ENCODE measurements at places on chromosomes 6 and 20.
A peak's percentile ranks its signal among the peaks of the same experiment; 100 is the strongest.

- DNase-seq = no peak
Measured at GRCh38 chr6:25902071-25902470, 28.0 kb upstream of the SLC17A3 start.

DNA sequence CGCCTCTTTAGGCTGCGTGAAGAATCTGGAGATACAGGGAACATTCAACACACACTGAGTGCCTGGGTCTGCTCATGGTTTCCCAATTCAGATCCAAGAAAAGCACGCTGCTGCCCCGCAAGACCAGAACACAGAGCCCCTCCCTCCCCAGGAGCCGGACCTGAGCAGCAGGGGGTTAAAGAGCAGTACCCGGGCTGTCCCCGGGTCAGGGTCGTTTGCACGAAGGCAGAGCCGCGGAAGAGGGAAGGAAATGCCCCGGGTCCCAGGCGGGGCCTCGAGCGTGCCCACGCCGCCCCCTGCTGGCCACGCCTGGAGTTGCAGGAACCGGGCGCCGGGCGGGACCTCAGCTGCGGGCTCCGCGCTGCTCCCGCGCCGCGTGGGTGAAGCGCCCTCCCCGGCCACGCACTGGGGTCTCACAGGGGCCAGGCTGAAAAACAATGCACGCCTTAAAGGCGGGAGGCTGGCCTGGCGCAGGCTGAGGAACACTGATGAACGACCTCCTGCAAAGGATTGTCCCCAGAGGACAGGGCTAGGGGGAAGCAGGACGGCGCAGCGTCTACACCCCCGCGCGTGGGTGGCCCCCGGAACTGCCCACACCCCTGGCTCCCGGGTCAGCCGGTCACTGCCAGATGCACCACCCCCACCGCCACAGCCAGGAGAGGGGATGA, 48.9 kb downstream of the ANKRD60 start:
- peak; percentile 60 for DNase-seq

- no peak for DNase-seq
Measured at GRCh38 chr6:101085327-101085726, 204.2 kb upstream of the ASCC3 start.

GRCh38 chr20:24853916-24854315, 95.2 kb upstream of the CST7 start:
- no peak for DNase-seq

DNA sequence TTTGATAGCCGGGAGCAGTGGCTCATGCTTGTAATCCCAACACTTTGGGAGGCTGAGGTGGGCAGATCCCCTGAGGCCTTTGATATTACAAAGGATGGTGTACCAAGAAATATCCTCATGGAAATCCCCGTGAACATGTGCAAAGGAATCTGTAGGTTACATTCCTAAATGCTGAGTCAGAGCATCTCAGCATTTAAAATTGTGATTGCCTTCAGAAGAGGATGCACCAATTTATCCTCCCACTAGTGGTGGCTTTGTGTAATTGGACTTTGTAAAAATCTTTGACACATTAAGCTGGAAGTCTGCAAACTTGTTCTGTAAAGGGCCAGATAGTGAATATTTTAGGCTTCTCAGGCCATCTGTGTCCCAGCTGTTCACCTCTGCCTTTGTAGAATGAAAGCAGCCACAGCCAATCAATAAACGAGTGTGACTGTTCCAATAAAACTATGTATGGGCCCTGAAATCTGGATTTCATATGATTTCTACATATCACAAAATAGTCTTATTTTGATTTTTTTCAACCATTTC, 11.8 kb downstream of the TMEM14B start:
- no peak for DNase-seq

- DNase-seq = no peak
Measured at GRCh38 chr6:22892452-22892851, 323.1 kb downstream of the HDGFL1 start.

- no peak for DNase-seq
Measured at GRCh38 chr20:36549628-36549941, 8.3 kb downstream of the MYL9 start.

GRCh38 chr20:4555188-4555890, 166.4 kb upstream of the PRND start:
- DNase-seq = no peak

DNA sequence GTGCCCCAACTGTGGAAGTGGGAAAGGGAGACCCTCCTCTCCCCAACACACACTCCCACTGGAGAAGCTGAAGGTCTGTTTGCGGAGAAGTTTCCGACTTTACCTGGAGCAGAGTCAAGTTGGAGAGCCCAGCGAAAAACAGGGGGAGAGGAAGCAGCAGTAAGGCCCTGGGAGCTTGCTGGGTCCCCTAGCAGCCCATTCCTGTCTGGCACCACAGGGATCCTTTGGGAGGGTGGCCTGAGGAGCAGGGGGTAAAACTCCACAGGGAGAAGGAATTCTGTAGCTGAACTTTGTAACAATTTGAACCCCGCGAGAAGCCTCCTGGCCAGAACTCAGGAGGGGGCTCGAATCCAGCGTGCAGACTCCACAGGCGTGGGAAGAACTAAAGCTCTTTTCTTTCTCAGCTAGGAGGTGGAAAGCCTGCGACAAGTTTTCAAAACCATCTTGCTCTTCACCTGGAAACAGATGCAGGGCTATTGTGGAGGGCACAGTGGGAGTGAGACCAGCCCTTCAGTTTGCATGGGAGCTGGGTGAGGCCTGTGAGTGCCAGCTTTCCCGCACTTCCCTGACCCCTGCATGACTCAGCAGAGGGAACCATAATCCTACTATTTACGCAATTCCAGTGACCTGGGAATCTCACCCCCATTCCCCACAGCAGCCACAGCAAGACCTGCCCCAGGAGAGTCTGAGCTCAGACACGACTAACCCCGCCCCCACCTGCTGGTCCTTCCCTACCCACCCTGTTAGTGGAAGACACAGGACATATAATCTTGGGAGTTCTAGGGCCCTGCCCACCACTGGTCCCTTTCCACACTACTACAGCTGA, 25.8 kb downstream of the SERPINB9 start:
- DNase-seq = no peak

DNA sequence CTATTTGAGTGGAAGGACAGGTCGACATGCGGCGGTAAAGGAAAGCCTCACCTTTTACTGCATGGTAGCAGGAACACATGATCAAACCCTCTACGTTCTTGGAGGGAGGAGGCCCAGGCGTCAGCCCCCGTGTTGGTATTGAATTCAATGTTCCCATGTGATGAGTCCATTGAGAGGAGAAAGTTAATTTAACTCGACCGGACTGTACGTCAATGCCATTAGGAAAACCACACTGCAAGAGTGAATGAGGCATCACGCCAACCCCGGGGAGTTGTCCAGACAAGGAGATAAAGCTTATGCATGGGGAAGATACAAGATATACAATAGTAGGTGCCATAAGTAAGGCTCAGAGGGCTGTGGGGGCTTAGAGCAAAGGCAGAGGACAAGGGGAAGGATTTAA, 213.9 kb upstream of the ECI2 start:
- no peak for DNase-seq

DNA sequence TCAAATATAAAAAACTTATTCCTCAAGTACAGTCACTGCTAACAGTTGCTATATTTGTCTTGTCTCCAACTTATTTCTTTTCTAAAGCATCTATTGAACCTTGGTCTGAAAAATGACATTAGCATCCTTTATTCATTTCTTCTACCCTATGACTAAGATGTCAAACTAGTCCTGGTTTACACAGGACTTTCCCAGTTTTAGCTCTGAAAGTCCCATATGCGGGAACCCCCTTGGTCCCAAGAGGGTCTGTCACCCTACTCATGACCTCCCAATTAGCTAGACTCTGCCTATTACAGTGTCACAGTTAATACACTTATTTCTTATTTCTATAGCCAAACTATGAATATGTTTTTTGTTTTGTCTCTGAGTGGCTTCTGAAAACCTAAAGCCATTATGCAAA, 37.1 kb downstream of the PLEKHG1 start:
- DNase-seq = no peak

- no peak for DNase-seq
Measured at GRCh38 chr6:33979750-33980149, 166.1 kb downstream of the GRM4 start.

GRCh38 chr6:164507206-164507940, 802.0 kb downstream of the C6orf118 start:
- DNase-seq = no peak

- no peak for DNase-seq
Measured at GRCh38 chr6:84273048-84273809, 45.8 kb upstream of the CEP162 start.

DNA sequence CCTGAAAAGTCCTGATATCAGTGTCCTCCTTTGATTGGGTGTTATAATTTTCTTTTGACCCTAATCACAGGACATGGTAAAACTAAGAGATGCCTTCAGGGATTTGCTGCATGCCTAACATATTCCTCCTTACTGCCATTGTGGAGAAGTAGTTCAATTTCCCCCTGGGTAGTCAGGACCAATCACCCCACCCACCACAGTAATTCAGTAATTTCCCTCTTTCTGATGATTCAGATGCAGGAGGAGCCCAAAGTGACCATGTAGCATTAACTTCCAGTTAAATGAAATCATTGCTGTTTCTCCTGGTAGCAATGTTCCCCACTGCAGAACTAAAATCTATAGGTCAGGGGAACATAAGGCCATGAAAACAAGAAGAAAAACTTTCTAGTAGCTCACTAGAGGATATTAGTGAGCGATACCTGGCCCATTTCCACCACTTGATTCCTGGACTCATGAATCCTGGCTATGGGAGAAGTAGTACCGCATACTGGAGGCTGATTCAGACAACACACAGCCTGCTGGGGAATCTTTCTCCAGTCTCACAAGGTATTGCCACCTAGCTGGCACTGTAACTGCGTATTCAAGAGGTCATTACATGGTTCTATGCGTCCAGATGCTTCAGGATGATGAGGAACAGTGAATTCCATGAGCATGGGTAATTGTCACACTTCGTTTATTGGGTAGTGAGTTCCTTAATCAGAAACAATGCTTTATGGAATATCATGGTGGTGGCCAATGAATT, 561.2 kb downstream of the HAO1 start:
- DNase-seq = no peak

GRCh38 chr6:132087391-132087790, 136.2 kb upstream of the CCN2 start:
- no peak for DNase-seq

- DNase-seq = no peak
Measured at GRCh38 chr6:4449409-4449808, 314.0 kb upstream of the ECI2 start.

- no peak for DNase-seq
Measured at GRCh38 chr6:68572975-68573374, 62.1 kb upstream of the ADGRB3 start.

GRCh38 chr6:135358251-135358821, 139.2 kb downstream of the AHI1 start:
- no peak for DNase-seq

DNA sequence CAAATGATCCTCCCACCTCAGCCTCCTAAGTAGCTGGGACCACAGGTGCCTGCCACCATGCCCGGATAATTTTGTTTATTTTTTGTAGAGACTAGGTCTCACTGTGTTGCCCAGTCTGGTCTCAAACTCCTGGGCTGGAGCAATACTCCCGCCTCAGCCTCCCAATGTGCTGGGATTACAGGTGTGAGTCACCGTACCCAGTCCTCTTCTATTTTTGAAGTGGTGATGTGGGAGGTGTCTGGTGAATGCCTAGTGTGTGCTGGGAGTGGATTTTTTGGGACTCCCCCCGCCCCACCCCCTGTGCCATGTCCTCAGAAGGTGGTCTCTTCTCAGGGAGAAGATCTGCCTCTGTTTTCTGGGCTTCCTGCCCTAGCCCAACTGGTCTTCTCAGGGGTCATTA, 47.9 kb upstream of the CLDN20 start:
- no peak for DNase-seq

GRCh38 chr6:60754879-60755278, 1531.1 kb downstream of the KHDRBS2 start:
- DNase-seq = no peak

GRCh38 chr6:88378639-88379038, 212.5 kb upstream of the CNR1 start:
- DNase-seq = no peak

DNA sequence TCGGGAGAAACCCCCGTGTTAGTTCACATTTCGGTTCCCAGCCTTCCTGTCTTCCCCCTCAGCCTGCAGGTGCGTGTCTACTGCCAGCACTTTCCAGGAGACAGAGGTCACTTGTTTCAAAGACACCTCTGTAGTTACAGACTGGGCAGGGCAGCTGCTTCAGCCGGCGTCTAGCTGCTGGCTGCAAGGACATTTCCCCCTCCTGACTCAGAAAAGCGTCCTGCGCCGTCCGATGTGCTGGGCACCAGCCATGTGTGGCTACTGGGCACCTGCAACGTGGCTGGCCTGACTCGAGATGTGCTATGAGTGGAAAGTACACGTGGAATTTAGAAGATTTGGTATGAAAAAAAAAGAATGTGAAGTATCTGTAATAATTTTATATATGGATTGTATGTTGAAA, 37.6 kb downstream of the RRBP1 start:
- DNase-seq = no peak

- peak; percentile 96 for DNase-seq
Measured at GRCh38 chr20:17682103-17682888, at the start of gene RRBP1. Gene RRBP1, minus strand, starts transcription at chr20:17682242. Its CDS starts 21,735 bp downstream, at chr20:17660507.

DNA sequence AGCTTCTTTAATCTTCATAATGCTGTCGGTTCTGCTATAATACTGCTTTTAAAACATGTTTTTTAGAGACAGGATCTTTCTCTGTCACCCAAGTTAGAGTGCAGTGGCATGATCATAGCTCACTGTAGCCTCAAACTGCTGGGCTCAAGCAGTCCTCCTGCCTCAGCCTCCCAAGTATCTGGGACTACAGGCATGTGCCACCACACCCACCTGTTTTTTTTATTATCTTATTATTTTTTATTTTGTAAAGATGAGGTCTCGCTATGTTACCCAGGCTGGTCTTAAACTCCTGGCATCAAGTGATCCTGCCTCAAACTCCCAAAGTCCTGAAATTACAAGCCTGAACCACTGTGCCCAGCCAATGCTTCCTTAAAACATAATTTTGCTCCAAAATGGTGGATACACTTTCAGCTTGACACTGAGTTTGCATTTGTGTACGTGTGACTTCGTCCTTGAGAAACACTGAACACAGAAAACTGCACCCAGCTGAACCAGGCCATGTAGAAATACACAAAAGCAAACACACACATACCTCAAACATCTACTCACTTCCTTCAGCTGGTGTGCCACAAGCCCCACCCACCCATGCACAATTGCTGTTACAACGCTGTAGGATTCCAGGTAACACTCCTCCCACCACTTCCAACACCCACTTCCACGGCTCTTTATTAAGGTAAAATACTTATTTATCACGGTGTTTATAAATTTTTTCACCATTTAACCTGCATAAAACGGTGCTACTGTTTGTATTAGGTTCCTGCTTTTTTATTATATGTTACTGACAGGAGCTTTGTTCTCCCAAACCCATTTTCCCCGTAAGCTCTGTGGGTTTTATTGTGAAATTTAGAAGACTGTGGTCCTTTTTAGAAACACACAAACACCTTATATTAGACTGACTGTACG, 109.1 kb downstream of the TSHZ2 start:
- DNase-seq = no peak

Data from activated gamma-delta T cell treated with Interleukin-2 at 50 U/mL for 16 hours (primary cell).